ENCODE measurements at places on chromosomes 7 and 10.

DNA sequence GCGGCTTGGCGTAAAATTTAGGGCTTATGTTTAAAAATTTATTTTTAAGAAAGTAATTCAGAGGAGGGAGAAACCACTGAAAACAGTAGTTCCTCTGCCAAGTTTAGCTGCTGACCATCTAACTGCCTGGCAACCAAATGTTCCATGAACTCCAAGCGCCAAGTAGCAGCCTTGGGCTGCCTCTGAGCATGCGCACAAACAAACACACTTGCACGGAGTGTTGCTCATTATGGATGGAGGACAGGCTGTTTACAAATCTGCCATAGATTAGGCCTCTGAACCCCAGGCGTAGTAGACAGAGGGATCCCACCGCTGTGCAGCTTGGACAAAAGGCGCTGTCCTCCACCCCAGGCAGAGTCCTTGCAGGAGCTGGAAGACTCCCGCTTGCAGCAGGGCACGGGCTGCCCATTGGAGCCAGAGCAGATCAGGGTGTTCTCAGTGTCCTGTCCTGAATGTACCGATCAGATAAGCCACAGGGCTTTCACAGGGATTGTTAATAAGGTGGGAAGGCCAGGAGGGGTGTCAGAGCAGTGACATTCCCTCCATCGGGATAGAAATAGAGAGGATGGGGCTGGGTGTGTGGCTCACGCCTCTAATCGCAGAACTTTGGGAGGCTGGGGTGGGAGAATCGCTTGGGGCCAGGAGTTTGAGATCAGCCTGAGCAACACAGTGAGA is 47.7 kb upstream of the LYZL1 start:
- no peak for DNase-seq

DNA sequence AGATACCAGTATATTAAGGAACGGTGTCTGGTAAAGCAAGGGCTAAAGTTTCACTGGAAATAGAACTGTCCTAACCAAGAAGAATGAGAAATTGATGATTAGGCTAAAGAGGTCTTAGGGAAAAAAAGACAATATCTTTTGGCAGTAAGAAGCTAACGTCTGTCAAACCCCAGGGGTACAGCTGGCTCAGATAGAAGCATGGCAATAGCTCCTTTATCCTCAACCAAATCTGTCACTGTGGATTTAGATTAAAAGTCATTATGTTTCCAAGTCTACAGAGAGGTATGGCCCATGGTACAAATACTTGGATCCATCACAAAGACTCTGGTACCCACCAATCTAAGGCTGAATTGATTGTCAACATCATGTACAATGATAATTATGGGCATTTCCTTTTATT is 8.6 kb upstream of the SLC16A9 start:
- no peak for DNase-seq

GRCh38 chr10:24463611-24464426 is 254.9 kb downstream of the KIAA1217 start:
- no peak for DNase-seq

DNA sequence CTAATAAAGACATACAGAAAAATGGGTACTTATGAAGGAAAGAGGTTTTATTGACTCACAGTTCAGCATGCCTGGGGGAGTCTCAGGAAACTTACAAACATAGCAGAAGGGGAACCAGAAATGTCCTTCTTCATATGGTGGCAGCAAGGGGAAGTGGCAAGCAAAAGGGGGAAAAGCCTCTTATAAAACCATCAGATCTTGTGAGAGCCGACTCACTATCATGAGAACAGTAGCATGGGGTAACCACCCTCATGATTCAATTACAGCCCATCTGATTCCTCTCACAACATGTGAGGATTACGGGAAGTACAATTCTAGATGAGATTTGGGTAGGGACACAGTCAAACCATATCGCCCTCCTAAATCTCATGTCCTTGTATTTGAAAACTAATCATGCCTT is 1305.4 kb upstream of the SORCS1 start:
- no peak for DNase-seq
